ENCODE measurements at places on chromosomes 12 and 14. TPM values are rescaled to one million over a fixed set of nuclear protein-coding genes. Genes with fewer than 3 reads are reported as not detected.

DNA sequence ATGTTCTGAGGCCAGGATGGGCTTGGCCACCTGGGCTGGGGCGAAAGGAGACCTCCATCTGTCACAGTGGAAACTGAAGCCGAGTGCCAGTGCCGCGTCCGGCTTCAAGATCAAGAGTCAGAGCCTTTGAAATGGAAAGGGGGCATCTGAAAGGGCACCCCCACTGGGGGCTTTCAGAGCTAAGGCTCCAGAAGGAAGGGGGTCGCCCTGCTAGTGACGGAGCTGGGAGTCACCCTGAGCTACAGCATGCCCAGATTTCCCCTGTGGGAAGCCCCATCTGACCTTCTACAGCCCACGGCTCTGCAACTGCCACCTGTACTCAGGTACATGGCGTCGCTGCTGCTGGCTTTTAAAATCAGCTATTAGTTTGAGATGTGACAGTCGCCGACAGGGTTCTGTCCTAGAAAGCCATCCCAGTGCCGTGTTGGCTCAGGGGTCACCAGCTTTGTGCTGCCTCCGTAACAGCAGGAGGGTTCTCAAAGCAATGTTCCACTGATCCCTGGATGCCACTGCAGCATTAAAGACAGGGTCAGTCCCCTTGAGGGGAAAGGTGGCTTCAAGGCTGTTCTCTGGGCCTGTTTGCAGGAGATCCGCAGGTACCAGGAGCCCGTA, 31.5 kb downstream of the CCNK start:
- DNase-seq = peak; percentile 14

GRCh38 chr14:69715725-69716477, 51.0 kb upstream of the SRSF5 start:
- peak; percentile 65 for DNase-seq

GRCh38 chr12:47990351-47991105, 13.7 kb downstream of the COL2A1 start:
- no peak for DNase-seq

The WNT5B gene
- 1.5 TPM for total RNA-seq

DNA sequence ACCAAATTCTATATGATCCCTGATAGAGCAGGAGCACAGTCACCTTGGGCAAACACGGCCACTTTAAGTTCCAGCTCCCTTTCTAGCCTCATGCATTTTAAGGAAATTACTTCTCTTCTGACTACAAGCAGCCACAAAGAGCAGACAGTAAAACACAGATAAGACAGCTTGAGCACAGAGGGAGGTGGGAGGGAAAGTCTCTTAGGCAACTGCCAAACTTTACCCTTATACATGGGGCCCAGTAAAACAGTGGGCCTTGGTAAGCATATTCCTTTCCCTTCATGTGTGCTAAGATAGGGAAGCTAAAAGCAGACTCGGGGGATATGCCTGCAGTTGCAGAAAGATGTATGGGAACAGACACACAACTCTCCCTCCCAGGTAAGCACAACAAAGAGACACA, 235.9 kb downstream of the CPNE8 start:
- no peak for DNase-seq

The EPS8 gene
- total RNA-seq = 161 TPM

DNA sequence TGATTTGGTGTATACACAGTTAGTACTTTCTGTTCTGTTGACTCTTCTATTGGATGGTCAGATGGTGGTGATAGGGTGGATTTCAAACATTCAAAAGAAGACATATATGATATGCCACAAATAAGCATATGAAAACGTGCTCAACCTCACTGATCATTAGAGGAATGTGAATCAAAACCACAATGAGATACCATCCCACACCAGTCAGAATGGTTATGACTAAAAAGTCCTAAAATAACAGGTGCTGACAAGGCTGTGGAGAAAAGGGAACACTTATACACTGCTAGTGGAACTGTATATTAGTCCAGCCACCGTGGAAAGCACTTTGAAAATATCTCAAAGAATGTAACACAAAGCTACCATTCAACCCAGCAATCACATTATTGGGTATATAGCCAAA, 425.5 kb downstream of the C12orf50 start:
- no peak for DNase-seq

GRCh38 chr14:83342590-83342989, 1808.9 kb upstream of the SEL1L start:
- DNase-seq = peak; percentile 19

- DNase-seq = no peak
Measured at GRCh38 chr14:60756847-60757246, 22.3 kb downstream of the MNAT1 start.

DNA sequence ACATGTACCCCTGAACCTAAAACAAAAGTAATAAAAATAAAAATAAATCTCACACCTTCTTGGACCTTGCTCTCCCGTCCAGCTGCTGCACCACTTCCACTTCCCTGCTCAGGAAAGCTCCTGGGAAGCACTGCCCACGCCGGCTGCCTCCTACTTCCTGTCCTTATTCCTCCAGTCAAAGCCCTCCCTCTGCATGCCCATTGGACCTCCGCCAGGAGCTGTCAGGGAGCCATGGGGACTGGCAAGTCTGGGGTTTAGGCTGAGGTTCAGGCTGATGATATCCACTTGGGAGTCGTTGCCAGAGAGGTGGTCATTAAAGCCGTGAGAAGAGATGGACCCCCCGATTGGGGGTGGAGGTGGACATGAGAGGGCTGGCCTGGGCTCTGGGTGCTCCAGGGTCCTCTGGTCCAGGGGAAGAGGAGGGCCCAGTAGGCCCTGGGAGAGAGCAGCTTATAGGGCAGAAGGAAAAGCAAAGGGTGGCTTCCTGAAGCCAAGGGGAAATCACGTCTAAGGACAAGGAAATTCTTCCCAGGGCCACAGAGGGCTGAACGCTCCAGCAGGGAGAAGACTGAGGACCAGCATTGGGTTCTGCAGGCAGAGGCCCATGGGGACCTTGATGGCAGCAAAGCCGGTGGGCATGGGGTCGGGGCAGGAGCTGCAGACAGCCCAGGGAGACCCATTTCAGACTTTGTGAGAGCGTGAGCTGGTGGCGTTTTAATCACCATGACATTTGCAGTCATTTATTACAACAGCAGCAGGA, 78.7 kb downstream of the FZD10 start:
- no peak for DNase-seq

The TUBA1C gene
- 368 TPM for total RNA-seq
